ENCODE measurements at places on chromosomes 12 and 14. TPM values are rescaled to one million over a fixed set of nuclear protein-coding genes. Genes with fewer than 3 reads are reported as not detected.

GRCh38 chr14:74569806-74570591 is 42.0 kb downstream of the LTBP2 start:
- DNase-seq, result no peak

- DNase-seq, result no peak
Observed at GRCh38 chr14:51431741-51432140, 191.7 kb downstream of the TMX1 start.

GRCh38 chr12:107395817-107396216 is 289.8 kb upstream of the PWP1 start:
- DNase-seq, result no peak

DNA sequence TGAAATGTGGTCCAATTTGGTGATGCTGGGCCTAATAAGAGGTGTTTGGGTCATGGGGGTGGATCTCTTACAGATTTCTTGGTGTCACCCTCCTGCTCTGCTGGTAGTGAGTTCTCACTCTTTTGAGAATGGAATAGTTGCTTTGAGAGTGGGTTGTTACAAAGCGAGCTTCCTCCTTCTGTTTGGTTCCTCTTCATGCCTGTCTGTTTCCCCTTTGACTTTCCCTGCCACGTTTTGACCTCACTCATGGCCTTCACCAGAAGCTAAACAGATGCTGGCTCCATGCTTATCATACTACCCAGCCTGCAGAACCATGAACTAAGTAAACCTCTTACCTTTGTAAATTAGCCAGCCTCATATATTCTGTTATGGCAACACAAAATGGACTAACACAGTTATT is 57.7 kb upstream of the LDHB start:
- DNase-seq, result no peak

- no peak for DNase-seq
Observed at GRCh38 chr12:52010692-52011601, 4.2 kb downstream of the TAMALIN start.

- no peak for DNase-seq
Observed at GRCh38 chr12:32104572-32105355, 1.9 kb upstream of the BICD1 start.

- no peak for DNase-seq
Observed at GRCh38 chr14:89196545-89196944, 220.5 kb downstream of the FOXN3 start.

GRCh38 chr12:2652401-2653081 is 142.2 kb upstream of the FKBP4 start:
- DNase-seq, result no peak

DNA sequence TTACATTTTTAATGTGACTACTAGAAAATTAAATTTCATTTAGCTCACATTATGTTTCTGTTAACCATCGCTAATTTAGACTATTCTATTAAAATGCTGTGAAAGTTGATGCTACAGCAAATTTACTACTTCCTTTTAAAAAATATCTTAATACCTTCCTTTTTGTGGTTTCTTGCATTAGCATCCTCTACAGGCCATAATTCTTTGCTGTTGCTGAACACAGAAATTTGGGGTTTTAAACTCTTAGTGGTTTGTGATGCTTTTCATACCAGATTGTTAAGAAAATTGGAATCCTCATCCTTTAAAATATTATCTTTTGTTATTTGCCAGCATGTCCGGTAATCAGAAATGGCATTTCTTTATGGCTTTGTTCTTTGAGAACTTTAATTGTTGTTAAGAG is 18.1 kb downstream of the WNK1 start:
- DNase-seq, result no peak

DNA sequence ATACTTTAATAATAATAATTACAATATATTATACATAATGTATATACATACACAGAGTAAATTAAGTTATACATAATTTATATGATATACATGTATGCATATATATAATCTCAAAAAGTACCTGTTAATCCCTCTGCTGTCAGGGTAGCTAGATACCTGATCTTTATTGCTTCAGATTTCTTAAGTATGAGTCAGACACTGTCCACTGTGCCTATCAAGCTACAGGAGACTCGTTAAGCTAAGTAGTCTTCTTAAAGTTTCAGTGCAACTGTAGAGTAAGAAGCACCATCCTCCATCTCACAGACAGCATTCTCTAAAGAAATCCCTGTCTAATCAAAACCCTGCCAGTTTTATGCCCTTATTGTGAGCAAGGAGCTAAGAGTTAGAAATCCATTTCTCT is 428.7 kb downstream of the RERGL start:
- no peak for DNase-seq

GRCh38 chr12:30696486-30696885 is 817 bp upstream of the IPO8 start:
- no peak for DNase-seq

GRCh38 chr12:98439471-98439951 is 75.9 kb upstream of the TMPO start:
- no peak for DNase-seq

- peak; percentile 74 for DNase-seq
Observed at GRCh38 chr12:52171950-52172512, 19.8 kb downstream of the KRT80 start.

DNA sequence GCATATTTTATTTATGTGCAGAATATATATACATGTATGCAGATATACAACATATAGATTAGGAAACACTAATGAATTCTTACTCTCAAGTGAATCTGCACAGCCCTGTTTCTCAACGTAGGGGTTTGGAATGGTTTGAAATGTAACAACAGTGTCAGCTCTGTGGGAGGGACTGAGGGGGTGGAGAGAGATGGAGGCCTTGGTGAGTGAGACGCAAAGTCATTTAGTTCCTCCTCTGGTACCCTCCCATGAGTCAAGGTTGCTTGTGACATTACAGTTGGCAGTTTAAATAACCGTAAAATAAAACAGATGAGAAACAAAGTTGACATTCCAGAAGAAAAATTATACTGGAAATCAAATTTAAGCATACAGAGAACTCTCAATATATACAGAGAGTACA is 313.0 kb upstream of the PRKD1 start:
- no peak for DNase-seq

DNA sequence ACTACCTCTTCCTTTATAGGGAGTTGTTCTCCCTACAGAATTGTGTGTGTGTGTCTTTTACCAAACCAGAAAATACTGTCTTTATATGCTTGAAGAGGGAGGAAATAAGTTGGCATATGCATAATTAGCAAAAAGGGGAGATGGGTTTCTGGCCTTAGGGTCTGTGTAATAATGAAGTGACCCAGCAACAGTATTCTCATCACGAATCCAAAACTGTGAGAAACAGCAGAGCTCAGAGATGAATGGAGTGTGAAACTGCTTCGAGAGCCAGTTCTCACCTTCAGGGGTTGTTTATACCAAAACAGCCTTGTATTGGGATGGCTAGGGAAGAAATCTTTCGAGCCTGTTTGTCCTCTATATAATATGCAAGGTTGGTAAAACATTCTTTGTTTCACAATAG is 227.5 kb downstream of the MON2 start:
- DNase-seq, result no peak

DNA sequence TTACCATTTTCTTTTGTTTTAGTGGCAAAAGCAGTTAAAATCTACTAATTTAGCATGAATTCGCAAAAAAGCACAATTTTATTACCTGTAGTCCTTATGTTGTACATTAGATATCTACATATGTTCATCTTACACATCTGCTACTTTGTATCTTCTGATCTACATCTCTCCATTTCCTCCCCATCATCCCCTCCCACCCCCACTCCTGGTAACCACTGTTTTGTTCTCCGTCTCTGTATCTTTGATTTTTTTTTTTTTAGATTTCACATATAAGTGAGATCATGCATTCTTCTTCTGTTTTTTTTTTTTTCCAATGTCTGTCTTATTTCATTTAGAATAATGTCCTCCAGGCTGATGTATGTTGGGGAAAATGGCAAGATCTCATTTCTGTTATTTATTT is 922.7 kb downstream of the VRK1 start:
- no peak for DNase-seq

DNA sequence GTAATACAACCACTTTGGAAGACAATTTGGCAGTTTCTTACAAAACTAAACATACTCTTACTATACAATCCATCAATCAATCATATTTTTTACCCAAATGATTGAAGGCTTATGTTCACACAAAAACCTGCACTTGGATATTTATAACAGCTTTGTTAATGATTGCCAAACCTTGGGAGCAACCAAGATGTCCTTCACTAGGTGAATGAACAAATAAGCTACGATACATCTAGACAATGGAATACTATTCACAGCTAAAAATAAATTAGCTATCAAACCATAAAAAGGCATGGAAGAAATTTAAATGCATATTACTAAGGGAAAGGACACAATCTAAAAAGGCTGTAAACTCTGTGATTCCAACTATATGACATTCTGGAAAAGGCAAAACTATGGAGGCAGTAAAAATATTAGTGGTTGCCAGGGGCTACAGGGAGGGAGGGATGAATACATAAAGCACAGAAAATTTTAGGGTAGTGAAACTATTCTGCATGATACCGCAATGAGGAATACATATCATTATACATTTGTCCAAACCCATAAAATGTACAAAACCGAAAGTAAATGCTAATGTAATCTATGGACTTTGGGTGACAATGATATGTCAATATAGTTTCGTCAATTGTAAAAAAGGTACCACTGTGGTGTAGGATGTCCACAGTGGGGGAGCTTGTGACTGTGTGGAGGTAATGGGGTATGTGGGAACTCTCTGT is 70.5 kb downstream of the GPR65 start:
- DNase-seq, result no peak

- no peak for DNase-seq
Observed at GRCh38 chr14:70282666-70283065, 76.8 kb downstream of the COX16 start.

GRCh38 chr14:36723530-36723929 is 61.9 kb downstream of the PAX9 start:
- DNase-seq, result no peak

The ASIC1 gene
- total RNA-seq, result 1.2 TPM

The SINHCAF gene
- 13.8 TPM for total RNA-seq

The TAS2R42 gene
- not detected for total RNA-seq

The ERP27 gene
- 2.3 TPM for total RNA-seq

The TMEM121 gene
- total RNA-seq, result 1.7 TPM

The ATXN2 gene
- 50.5 TPM for total RNA-seq

The P2RX2 gene
- total RNA-seq, result 0.11 TPM

The NANOG gene
- total RNA-seq, result 0.33 TPM

The CAPZA3 gene
- not detected for total RNA-seq

The RNF212B gene
- not detected for total RNA-seq

The LRRC10 gene
- not detected for total RNA-seq

The JDP2 gene
- total RNA-seq, result 59.8 TPM

The PTPN6 gene
- total RNA-seq, result 51.9 TPM

All from adrenal gland (tissue), 19 donors.